ENCODE measurements at places on chromosomes 11 and 22.

GRCh38 chr11:130909650-130910049 is 6.6 kb downstream of the SNX19 start:
- DNase-seq, result no peak

- no peak for DNase-seq
These were observed 201.6 kb downstream of the DSCAML1 start for GRCh38 chr11:117595440-117595839.

DNA sequence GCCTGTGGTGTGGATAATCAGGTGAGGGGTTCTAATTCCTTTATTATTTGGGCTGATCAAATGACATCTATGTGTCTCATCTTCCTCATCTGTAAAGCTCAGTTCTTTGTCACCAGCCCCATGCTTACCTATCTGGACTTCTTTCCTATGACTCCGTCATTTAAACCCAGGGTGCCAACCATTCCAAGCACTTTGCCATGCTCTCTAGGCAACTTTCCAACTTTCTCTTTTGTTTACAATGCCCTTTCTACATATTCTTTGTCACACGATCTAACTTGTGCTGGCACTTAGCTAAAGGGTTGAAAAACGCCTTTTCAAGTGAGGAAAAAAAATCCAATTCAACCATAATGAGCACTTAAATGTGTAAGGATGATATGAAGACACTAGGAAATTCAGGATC is 27.9 kb downstream of the EXPH5 start:
- DNase-seq, result no peak

GRCh38 chr11:12769834-12770345 is 95.7 kb downstream of the TEAD1 start:
- no peak for DNase-seq

- no peak for DNase-seq
These were observed 21.7 kb downstream of the KCNJ1 start for GRCh38 chr11:128845334-128845780.

Data from NCI-H446 (cell line).